Hematopoietic multipotent progenitor cell (in vitro differentiated cells): ENCODE measurements at places on chromosomes 4 and X.
A peak's percentile ranks its signal among the peaks of the same experiment; 100 is the strongest.

DNA sequence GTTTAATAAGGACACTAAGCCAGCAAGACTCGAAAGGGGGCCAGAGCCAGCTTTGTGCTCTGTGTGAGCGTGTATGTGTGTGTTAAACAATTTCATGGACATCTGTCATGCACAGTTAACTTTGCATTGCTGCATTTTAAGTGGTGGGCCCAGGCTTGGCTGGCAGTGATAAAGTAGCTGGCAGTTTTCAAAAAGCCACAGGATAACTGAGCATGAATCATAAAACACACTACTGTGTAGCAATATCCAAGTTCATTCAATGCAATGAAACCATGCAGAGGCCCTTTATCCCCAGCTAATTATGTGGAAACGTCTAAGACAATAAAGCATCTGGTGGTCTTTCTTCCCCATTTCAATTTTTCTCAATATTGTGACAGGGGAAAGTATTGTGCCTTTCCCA, 132.9 kb downstream of the NKX6-1 start:
- no peak for DNase-seq

- DNase-seq, result no peak
Measured at GRCh38 chr4:185752872-185753271, 59.1 kb downstream of the SORBS2 start.

DNA sequence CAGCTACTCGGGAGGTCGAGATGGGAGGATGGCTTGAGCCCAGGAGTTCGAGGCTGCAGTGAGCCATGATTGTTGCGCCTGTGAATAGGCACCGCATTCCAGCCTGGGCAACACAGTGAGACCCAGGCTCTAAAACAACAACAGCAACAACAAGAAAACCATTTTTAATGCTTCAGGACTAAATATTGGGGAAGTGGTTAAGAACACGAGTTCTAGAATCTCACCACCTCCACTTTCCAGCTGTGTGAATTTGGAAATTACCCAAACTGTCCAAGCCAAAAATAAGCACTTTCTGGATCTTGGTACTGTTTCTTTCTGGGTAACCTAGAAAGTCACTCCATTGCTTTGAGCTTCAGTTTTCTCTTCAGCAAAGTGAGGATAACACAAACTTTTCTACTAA, 63.2 kb downstream of the ADGRG2 start:
- DNase-seq, result no peak

GRCh38 chrX:17377795-17378194, 2.8 kb downstream of the NHS start:
- DNase-seq, result no peak

- no peak for DNase-seq
Measured at GRCh38 chrX:33989936-33990335, 142.2 kb downstream of the FAM47A start.

- DNase-seq, result peak; percentile 64
Measured at GRCh38 chrX:49177338-49177833, 5.7 kb downstream of the PLP2 start.

GRCh38 chrX:11666164-11666563, 444 bp upstream of the ARHGAP6 start:
- DNase-seq, result no peak

GRCh38 chr4:148527571-148527970, 85.4 kb upstream of the NR3C2 start:
- DNase-seq, result no peak

DNA sequence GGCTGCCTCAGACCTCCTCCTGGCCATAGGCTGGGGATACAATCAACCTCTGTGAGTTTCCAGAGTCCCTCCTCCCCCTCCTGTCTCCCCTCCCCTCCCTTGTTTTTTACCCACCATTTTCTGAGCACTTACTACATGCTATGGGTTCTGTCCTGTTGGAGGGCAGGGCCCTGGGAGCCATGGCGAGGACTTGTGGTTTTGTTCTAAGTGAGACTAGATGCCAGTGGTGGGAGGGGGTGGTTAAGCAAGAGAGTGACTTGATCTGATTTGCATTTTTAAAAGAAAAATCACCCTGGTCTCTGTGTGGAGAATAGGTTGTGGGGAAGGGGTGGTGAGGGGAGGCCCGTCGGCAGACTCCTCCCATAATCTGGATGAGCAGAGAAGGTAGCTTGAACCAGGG, 39.5 kb downstream of the EFNB1 start:
- DNase-seq, result no peak

DNA sequence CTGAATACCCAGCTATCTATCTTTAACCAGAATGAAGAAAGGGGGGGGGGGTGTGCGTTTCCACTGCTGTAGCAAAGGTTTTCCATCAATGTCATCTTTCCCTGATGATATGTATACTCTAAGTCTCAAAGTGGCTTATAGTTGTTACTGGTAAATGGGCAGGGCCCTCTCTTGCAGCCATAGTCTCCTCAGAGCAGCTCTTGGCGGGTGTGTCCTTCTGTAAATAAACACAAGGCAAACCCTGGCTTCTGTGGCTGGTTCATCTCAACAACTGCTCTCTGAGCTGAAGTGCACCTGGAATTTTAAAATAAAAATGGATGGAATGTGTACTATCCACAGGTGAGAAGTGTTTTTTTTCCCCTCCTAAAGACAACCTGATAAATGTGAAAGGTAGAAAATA, 57.5 kb upstream of the SCML1 start:
- no peak for DNase-seq

- DNase-seq, result no peak
Measured at GRCh38 chrX:85004255-85004654, 578 bp downstream of the APOOL start.

- DNase-seq, result no peak
Measured at GRCh38 chrX:69060631-69061408, 104.4 kb downstream of the PJA1 start.
